ENCODE measurements at places on chromosomes 12 and 14. TPM values are rescaled to one million over a fixed set of nuclear protein-coding genes. Genes with fewer than 3 reads are reported as not detected.

Gene PTPRO
- total RNA-seq, result 11.5 TPM

Gene KRT4
- not detected for total RNA-seq

Gene PDE3A
- total RNA-seq, result 0.78 TPM

Gene SPIC
- not detected for total RNA-seq

Gene GLIPR1L1
- total RNA-seq, result not detected

Gene WNT5B
- 3.2 TPM for total RNA-seq

GRCh38 chr12:80400571-80400991 is 43.5 kb upstream of the PTPRQ start:
- no peaks in the 10 kb centered on the region for H3K27me3 ChIP-seq
- no peak overlapping the region for H3K4me3 ChIP-seq
- no peaks in the 10 kb centered on the region for H3K4me1 ChIP-seq
- DNase-seq, result no peak
- no peaks in the 10 kb centered on the region for H3K36me3 ChIP-seq

- H3K4me3 ChIP-seq, result no peak overlapping the region
- H3K27ac ChIP-seq, result peak overlapping the region; percentile 13
- H3K27me3 ChIP-seq, result no peaks in the 10 kb centered on the region
- no peaks in the 10 kb centered on the region for H3K36me3 ChIP-seq
- peaks cover 41% of the 10 kb centered on the region for H3K4me1 ChIP-seq
- no peak for DNase-seq
Measured at GRCh38 chr12:95788637-95789036, 1.9 kb downstream of the NTN4 start.

DNA sequence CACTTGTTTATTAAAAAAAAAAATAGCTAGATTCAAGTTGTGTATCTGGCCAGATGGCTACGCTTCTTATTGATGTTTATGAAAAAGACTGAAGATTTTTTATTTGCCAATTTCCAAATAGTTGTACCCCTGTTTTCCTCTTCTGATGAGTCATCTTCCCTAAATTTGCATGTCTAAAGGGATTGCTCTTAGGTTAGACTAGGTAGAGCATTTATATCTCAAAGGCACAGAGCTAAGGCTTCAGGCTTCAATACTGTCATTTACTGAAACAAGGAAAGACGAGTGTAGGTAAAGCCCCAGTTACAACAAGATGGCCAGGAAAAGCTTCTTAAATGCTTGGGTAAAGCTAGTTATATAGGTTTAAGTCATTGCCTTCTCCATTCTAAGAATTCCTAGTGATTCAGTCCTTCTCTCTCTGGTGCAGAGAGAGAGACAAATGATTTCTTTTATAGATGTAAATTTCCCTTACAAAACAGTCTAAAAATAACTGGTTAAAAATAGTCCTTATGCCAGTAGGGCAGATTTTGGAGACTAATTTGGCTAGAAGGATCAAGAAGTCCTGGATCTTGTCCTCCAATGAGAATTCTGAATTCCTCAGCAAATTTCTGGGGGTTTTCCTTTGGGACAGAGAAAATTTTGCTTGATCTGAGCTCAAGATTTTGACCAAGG is 26.1 kb downstream of the LEMD3 start:
- H3K27me3 ChIP-seq, result no peaks in the 10 kb centered on the region
- H3K4me3 ChIP-seq, result no peak overlapping the region
- H3K27ac ChIP-seq, result no peak overlapping the region
- DNase-seq, result no peak
- no peaks in the 10 kb centered on the region for H3K36me3 ChIP-seq

DNA sequence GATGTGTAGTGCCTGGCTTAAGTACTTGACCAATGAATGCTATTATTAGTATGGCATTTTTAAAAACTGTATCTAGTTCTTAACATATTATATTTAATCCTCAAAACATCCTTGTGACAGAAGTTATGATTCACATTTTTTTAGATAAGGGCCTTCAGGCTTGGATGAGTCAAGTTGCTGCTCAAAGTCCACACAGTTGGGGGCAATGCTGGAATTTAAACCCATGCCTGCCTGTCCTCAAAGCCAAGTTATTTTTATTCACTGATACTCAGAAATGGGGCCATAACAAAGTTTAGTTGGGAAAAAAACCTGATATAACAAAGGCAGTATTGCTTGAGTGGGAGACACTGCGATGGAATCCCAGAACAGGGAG is 50.6 kb downstream of the RFX4 start:
- H3K27ac ChIP-seq, result no peak overlapping the region
- H3K36me3 ChIP-seq, result no peaks in the 10 kb centered on the region

DNA sequence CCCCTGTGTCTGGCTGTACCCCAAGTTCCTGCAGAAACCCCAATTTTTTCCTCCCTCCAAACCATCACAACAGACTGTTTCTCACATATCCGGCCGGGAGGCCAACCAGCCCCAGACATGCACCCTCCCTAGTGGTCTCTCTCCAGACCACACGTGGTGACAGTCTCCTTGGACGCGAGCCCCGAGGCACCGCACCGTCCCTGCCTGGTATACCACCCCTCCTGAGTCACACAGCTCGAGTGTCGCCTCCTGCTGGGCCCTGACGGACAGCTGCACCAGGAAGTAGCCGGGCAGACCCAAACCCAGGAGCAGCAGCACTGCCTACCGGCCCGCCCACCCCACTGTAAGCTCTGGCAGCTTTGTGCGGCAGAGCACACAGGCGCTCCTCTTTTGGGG is 97.4 kb downstream of the RFLNA start:
- peak; percentile 80 for DNase-seq
- peaks cover 14% of the 10 kb centered on the region for H3K36me3 ChIP-seq
- H3K4me1 ChIP-seq, result peaks cover 59% of the 10 kb centered on the region
- no peak overlapping the region for H3K4me3 ChIP-seq

DNA sequence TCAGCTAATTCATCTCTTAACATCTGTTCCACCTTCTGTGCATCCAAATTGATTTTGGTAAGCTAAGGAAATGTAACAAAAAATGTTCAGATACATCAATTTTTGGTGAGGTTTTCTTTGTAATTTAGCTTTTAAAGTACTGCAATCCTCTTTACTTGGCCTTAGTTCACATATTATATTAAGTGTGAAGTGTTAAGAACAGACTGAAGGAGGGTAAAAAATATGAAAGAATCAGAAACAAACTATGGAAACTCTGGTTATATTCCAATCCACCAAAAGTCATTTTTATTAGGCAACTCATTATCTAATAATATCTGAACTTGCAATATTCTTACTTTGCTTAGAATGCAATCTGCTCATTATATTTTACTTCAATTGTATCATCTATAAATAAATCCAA is 49.1 kb downstream of the CEP290 start:
- no peaks in the 10 kb centered on the region for H3K4me1 ChIP-seq
- no peak overlapping the region for H3K27ac ChIP-seq
- no peak for DNase-seq
- H3K27me3 ChIP-seq, result no peaks in the 10 kb centered on the region
- H3K36me3 ChIP-seq, result no peaks in the 10 kb centered on the region

GRCh38 chr14:64098120-64098519 is 196.1 kb downstream of the ESR2 start:
- H3K4me1 ChIP-seq, result no peaks in the 10 kb centered on the region
- no peak overlapping the region for H3K4me3 ChIP-seq
- no peak overlapping the region for H3K27ac ChIP-seq
- H3K36me3 ChIP-seq, result no peaks in the 10 kb centered on the region
- DNase-seq, result no peak

GRCh38 chr14:73787486-73788316 is 63.9 kb upstream of the PTGR2 start:
- no peaks in the 10 kb centered on the region for H3K36me3 ChIP-seq
- H3K27ac ChIP-seq, result peak overlapping the region; percentile 96
- H3K27me3 ChIP-seq, result no peaks in the 10 kb centered on the region
- peaks cover 37% of the 10 kb centered on the region for H3K4me1 ChIP-seq
